D341Med (cell line): ENCODE measurements at places on chromosomes 12 and 14.

DNA sequence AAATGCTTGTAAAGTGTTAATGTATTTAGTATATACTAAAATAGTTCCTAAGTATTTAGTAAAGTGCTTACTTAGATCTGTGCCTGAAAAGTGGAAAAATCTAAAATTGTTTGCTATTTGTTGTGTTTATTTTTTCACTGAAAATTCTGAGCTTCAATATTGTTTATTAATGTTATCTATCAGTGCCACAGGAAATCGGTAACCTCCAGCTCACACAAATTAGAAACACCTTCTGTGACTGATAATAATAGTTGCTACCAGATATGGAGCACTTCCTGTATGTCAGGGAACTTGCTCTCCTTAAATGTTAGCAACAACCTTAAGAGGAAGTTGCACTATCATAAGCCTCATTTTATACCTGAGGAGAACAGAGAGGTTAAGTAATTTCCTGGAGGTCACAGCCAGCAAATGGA is 723 bp upstream of the LRP10 start:
- no peak for DNase-seq

GRCh38 chr12:24177889-24178288 is 228.4 kb upstream of the SOX5 start:
- no peak for DNase-seq

- DNase-seq, result peak; percentile 90
Observed at GRCh38 chr14:77139540-77140358, 1.8 kb downstream of the ZDHHC22 start.

- no peak for DNase-seq
Observed at GRCh38 chr12:123840765-123841425, 78.8 kb downstream of the DNAH10 start.

- no peak for DNase-seq
Observed at GRCh38 chr12:108483213-108484059, 31.6 kb upstream of the FICD start.

GRCh38 chr14:34023824-34024767 is 73.2 kb upstream of the EGLN3 start:
- DNase-seq, result peak; percentile 70

- DNase-seq, result no peak
Observed at GRCh38 chr12:11580125-11580751, 69.2 kb upstream of the ETV6 start.

GRCh38 chr12:111503116-111503515 is 96.0 kb downstream of the ATXN2 start:
- DNase-seq, result peak; percentile 63

DNA sequence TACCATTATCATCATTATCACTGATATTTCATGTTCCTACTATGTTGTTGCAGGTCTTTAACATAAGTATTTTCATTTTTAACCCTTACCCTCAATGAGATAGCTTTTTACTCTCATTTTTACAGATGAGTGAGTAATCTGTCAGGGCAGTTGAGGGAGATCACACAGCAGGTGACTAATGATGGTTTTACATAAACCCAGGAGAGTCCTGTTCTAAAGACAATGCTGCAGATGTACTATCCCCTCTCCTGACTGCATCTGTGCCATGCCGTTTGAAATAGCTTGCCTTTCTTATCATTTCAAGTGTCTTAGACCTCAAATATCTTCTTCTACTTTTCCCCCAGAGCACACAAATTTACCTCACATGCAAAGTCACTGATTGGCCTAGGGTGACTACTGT is 1552.1 kb upstream of the SEL1L start:
- no peak for DNase-seq

- no peak for DNase-seq
Observed at GRCh38 chr14:105070760-105071137, 5.5 kb upstream of the GPR132 start.

GRCh38 chr14:36785511-36785910 is 123.9 kb downstream of the PAX9 start:
- no peak for DNase-seq

DNA sequence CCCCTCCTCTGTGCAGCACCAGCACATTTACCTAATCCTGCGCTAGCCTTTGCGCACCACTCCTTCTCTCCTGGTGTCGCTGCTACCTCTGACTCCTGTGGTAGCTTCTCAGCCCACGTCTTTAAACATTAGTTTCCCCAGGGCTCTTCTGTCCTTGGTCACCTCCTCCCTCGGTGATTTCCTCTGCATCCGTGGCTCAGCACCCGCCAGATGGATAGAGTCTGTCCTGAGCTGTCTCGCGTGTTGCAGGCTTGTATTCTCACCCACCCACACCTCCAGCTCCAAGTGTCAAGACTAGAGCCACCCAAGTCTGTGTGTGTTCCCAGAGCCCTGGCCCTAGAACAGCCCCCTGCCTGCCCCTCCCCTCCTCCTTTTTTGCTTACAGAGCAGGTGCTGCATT is 83.2 kb downstream of the EML1 start:
- no peak for DNase-seq

DNA sequence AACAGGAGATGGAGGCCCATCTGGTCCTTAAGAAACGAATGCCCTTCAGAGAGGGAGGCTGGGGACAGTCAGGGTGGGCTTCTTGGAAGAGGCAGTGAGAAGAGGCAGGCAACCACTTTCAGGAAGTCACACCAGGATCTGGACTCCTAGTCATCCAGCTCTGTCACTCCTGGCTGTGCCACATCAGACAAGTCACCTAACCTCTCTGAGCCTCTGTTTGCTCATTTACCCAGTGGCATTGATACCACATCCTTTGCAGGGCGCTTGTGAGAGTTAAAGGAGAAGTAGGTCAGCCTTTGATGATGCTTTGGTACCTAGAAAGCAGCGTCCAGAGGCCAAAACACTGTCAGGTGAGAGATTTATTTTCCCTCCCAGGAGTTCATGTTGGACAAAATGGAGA is 11.1 kb downstream of the CCDC197 start:
- DNase-seq, result no peak

GRCh38 chr14:72863216-72864006 is 30.5 kb downstream of the DPF3 start:
- DNase-seq, result no peak

DNA sequence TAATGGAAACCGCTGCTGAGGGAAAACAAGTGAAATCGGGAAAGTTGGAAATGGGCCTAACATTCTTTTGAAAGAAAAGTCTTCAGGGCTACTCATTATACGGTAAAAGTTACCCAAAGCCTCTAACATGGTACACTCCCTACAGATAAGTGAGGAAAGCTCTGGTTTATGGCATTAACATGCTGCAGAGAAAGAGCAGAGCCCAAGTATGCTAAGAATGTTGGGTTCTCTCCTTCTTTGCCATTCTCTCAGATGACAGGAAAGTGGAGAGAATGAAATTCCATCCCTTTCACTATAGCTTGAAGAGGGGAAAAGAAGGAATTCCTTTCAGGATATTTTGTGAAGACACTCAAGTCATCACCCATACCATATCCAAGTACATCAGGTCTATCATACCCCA is 348.0 kb downstream of the SEC23A start:
- no peak for DNase-seq

GRCh38 chr14:103762541-103762940 is 46.9 kb downstream of the ZFYVE21 start:
- no peak for DNase-seq

DNA sequence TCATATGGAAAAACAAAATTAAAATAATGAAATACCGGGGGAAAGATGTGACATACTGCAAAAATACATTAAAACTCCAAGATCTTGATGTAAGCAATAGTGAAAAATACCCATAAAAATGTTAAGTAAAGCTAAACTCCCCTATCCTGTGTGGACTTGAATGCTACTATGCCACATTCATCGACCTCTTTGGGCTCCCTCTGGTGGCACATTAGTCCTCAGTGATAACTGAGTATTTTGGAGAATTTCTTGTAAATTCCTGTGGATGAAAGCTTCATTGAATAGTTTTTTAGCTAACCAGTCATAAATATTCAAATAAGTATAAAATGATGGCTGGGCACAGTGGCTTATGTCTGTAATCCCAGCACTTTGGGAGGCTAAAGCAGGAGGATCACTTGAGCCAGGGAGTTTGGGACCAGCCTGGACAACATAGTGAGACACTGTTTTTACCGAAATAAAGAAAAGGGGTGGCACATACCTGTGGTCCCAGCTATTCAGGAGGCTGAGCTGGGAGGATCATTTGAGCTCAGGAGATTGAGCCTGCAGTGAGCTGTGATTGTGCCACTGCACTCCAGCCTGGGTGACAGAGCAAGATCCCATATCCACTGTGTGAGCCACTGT is 42.4 kb upstream of the SGPP1 start:
- DNase-seq, result peak; percentile 53

- no peak for DNase-seq
Observed at GRCh38 chr14:34665785-34666435, 36.0 kb upstream of the SNX6 start.

GRCh38 chr12:118044075-118044474 is 16.9 kb downstream of the WSB2 start:
- DNase-seq, result no peak
